ENCODE measurements at places on chromosomes 12 and 14.
A peak's percentile ranks its signal among the peaks of the same experiment; 100 is the strongest.

DNA sequence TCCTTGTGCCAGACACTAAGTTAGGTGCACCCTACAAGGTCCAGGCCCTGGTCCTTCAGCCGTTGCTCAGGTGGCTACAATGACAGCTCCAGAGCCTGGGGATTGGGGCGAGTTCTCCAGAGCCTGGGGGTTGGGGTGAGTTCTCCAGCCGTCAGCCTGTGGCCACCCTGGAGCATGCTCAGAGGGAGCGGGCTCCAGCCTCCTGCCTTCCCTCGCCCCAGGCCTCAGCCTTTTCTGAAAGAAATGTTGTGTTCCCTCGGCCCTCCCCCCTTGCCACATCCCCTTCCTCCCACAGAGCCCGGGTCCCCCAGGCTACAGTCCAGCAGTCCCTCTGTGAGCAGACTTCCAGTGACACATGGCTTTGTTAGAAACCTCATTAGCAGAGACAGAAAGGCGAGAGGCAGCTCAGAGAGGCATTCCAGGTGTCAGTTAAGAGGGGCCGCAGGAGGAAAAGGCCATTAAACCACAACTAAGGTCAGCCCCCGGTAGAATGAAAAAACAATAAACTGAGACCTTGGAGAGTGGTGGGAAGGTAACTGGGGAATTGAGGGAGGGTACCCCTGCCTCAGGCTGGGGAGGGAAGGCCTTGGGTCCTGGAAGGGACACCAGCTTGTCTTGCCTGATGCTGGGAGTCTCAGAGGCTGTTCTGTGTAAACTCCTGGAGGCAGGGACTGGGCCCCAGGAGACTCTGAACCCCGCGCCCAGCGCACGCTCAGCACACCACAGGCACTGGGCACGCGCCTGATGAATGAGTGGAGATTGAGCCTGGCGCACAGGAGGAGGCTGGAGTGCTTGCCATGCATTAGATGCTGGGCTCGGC, 23.1 kb upstream of the COL2A1 start:
- no peak for DNase-seq

- no peak for DNase-seq
Observed at GRCh38 chr14:69356903-69357543, 41.1 kb downstream of the ERH start.

DNA sequence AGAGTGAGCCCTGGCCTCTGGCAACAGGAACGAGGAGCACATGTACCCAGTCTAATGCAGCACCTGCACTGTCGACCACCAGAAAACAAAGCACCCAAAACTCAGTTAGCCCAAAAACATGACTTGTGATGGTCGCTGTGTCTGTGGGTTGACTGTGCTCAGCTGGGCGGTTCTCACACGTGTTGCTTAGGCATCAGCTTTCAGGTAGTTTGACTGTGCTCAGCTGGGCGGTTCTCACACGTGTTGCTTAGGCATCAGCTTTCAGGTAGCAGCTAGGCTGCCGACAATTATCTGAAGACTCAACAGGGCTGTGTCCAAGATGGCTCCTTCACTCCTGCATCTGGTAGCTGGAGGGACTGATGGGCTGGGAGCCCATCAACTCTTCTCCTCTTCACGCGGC, 1.2 kb upstream of the LRCOL1 start:
- no peak for DNase-seq

- DNase-seq: no peak
Observed at GRCh38 chr12:95551913-95552516, 739 bp upstream of the USP44 start.

- DNase-seq: no peak
Observed at GRCh38 chr12:68393417-68393816, 61.3 kb upstream of the MDM1 start.

DNA sequence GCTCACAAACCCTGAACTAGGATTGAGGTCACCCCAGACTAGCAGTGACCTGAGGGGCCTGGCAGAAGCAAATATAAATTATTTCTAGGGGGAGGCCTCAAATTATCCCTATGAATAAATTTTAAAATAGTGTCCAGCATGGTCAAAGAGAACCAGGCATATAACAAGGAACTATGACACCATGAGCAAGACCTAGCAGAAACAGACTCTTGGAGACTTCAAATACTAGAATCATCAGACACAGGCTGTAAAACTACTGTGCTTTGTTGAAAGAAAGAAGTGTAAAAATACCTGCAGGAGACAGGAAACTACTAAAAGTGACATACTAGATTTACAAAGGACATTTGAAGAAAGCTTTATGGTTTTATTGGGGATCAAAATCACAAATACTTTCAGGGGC, 3.2 kb upstream of the BCL7A start:
- no peak for DNase-seq

DNA sequence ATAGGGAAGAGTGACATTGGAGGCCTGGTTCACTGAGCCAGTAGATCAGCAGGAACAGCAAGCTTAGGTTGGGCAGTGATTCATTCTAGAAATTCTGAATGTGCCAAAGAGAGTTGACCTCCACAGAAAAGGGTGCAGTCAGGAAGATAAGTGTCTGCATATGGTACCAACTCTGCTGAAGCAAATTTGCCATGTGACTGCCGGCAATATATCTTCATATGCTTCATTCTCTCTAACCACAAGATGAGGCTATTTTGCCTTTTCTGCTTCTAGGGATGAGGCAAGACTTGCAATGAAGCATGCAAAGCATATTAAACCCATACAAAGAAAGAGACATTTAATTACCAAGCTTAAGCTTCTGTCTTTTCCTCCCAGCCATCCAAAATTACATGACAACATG, 13.6 kb downstream of the CCDC198 start:
- no peak for DNase-seq

- DNase-seq: no peak
Observed at GRCh38 chr12:102435827-102436436, 44.4 kb downstream of the IGF1 start.

- peak; percentile 3 for DNase-seq
Observed at GRCh38 chr12:109775172-109775881, 57.9 kb downstream of the TRPV4 start.

DNA sequence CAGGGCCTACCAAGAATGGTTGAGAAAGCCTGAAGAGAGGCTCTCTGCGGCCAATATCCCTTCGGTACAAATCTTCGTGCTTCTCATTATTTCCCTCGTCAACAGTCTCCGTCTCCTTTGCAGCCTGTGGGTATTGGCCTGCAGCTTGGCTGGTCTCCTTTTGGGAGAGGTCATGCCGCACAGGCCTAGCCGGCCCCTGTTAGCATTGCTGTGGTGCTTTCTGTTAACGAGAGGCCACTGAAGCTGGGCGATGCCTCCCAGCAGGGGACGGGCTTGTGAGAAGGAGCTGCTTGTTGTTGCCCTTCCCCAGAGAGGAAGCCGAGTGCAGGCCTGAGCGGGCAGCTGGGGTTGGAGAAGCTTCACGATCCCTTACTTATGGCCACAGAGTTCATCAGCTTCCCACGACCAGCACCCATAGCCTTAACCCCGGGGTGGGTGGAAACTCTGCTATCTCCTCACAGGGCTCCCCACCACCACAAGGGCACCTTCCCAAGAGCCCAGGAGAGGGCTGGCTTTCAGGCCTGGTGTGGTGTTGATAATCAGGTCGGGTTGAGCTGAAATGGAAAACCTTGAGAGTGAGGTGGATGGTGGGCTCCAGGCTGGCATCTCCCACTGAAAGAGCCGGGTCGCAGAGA, 228.6 kb downstream of the ZFP36L1 start:
- no peak for DNase-seq

DNA sequence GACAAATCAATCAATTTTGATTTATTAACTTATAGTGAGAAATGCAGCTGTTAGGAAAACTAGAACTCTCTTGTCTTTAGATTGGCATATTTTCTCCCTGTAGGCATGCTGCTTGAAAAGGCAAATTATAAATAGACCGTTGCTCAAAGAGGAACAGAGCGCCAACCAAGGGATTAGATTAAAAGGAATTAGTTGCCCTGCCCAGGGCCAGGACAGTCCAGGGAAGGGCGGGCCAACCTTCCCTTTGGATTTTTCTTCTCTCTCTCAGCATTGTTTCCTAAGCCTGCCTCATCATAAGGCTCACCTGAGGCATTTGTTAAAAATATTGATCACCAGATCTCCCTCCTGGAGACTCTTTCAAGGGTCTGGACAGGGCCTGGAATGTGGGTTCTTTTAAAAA, 8.6 kb downstream of the CIPC start:
- DNase-seq: no peak

GRCh38 chr12:65649126-65649525, 175.2 kb upstream of the HMGA2 start:
- no peak for DNase-seq

- no peak for DNase-seq
Observed at GRCh38 chr12:49925433-49926204, 21.9 kb upstream of the FAIM2 start.

GRCh38 chr14:65864984-65865383, 452.5 kb downstream of the FUT8 start:
- DNase-seq: no peak

DNA sequence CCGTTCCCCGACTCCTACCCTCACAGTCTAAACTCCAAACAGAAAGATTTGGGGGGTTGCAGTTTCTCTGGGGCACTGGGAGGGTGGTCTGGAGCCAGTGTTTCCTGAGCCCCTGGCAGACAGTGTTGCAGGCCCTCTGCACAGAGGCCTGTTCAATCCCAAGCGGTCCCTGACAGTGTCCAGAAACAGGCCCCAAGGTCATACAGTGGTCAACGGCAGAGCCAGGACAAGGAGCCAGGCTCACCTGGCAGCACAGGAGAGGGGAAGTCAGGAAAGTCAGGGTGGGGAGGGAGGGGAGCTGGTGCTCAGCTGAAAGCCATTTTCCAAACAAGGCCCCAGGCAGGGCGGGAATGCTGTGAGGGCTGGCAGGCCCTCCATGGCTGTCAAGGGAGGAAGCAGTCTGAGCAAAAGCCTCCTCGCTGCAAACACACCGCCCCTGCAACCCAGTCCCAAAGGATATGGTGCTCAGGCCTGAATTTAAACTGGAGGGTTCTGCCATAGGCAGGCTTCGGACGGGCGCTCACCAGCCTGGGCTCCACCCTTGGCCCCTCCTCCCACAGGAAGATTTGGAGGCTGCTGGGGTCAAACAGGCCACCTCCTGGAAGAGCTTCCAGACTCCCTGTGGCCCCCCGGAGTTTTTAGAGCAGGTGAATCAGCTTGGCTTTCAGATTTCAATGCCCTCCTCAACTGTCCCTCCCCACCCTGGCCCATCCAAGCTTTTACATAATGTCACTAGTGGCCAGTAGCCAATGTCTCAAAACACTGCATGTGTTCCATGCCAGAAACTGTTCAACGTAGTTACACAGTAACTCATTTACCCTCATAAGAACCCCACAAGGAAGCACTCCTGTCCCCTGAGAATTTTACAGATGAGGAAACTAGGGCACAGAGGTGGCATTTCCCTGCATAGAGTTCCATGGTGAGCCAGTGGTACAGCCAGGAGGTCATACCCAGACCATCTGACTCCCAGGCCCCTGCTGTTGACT, 41.5 kb downstream of the CHGA start:
- DNase-seq: no peak

DNA sequence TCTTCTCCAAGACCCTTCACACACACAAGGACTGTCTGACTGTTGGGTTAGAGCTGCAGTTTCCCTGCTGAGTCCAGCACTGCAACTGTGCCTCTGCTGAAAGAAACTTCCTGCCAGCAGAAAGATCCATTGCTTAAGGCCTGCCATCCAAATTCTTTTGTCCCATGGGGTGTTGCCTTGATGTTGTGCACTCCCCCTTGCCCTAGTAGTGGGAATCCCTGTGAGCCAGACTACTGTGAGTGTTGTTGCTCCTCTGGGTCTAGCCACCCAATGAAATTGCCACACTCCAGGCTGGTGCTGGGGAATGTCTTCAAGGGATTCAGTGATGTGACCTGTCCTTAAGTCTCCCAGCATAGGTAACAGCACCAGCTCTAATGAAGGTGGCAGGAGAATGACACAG, 166.6 kb upstream of the PDE3A start:
- DNase-seq: no peak

DNA sequence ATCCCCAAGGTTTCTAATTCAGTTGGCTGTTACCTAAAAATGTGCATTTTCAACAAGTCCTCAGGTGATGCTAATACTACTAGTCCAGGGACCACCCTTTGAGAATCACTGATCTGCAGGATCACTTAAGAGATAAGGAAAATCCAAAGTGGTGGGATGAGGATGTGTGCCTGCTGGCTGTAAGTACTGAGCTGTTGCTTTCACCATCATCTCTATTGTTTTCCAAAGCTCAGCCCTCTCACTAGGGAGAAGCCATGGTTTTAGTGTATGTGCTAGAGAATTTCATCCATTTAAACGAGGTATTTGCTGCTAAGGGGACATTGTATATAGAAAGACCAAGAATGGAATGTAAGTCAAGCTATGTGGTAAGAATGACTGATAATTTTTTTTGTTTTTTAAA, 202.3 kb downstream of the KIF21A start:
- no peak for DNase-seq

DNA sequence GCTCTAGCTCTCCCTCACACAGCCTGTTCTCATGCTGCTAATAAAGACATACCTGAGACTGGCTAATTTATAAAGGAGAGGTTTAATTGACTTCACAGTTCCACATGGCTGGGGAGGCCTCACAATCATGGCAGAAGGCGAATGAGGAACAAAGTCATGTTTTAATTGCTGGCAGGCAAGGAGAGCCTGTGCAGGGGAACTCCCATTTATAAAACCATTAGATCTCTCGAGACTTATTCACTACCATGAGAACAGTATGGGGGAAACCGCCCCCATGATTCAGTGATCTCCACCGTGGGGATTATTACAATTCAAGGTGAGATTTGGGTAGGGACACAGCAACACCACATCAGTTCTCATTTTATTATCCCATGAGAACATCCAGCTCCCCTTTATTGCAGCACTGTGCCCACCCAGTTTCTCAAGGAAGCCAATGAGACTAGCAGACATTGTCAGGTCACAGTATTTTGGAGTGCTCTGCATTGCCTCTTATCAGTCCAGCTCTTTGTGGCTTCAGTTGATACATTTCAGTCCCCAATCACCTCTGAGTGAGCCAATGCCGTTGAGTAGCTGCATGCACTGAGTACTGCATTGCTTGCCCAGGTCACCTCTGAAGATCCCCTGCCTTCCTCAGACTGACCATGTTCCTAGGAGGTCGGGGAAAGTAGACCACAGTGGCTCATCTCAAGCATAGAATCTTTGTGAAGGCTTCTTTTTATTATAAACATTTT, 131.2 kb downstream of the CRADD start:
- DNase-seq: no peak

DNA sequence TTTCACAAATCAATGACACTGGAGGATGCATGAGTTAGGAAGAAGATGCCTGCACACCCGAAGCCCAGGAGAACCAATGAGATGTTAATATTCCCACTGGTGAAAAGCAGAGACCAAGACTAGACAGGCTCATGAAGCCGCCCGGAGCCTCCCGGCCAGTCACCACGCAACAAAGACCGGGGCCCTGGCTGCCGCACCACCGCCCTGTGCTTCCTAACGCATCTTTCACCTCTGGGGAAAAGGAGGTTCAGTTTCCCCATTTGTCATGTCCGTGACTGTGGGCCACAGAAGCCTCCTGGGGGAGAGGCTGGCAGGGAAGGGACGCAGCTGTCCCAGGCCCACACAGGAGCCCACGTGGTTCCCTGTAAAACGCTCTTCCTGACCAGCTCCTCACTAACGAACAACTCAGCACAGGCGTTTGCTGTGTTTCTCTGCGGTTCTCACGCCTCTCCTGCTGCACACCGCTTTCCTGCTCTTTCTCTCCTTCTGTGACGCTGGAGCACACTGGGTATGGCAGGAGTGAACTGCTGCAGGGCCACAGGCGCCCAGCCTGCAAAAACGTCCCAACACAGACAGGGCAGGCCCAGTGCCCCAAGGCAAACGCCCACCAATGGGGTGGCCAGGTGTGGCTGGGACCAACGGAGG, 10.8 kb downstream of the RIMBP2 start:
- DNase-seq: no peak

GRCh38 chr12:115421796-115422709, 738.1 kb upstream of the TBX3 start:
- no peak for DNase-seq
